ENCODE measurements at places on chromosomes 16 and 17.

DNA sequence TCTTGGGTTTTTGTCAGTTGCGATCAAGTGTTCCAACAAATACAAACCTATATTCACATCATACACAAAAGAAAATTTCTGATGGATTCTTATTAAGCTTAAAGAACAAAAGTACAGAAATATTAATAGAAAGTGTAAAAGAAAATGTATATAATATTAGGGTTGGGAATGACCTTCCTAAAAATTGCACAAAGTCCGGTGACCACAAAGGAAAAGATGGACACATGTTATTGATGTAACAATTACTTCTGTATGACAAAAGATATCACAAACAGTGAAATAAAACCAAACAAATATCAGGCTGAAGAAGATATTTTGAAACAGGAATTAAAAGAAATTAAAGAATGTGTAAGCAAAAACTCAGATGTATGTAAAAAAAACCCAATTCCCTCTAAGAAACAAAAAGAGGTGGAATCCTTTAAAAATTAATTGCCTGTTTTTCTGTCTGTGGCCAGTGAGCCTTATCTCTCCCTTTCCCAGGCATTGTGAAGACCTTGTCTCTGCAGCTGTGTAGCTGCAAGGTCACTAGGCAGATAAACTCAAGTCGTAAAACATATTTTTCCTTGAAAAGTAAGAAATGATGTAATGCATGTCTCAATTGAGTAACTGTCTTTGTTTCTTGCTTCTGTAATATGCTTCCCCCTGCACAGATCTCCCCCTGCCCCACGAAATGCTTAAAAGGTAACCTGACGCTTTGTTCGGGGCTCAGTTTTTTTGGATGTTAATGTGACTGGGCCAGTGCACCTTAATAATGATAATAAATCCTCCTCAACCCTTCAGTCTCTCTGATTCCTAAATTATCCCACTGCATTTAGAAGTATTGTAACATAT, 2.8 kb downstream of the ST6GALNAC1 start:
- no peak for DNase-seq

GRCh38 chr17:3635474-3636153, 436 bp downstream of the SHPK start:
- peak; percentile 13 for DNase-seq

GRCh38 chr16:19463468-19464315, 46.0 kb downstream of the TMC5 start:
- no peak for DNase-seq

DNA sequence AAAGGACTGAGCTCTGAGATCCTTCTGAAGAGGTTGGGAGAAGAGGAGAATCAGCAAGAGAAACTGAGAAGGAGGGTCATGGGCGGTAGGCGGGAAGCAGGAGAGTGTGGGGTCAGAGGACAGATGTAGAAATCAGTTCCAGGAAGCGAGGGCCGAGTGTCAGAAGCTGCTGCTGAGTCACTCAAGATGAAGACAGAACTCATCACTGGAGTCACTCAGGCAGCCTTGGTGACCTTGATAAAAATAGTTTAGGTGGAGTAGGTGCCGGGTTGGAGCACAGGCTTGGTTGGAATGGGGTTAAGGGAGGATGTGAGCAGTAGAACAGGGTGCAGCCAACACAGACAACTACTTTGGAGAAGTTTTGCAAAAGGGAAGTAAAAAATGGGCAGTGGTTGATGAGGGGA, 6.1 kb upstream of the ITGAM start:
- DNase-seq, result peak; percentile 52

DNA sequence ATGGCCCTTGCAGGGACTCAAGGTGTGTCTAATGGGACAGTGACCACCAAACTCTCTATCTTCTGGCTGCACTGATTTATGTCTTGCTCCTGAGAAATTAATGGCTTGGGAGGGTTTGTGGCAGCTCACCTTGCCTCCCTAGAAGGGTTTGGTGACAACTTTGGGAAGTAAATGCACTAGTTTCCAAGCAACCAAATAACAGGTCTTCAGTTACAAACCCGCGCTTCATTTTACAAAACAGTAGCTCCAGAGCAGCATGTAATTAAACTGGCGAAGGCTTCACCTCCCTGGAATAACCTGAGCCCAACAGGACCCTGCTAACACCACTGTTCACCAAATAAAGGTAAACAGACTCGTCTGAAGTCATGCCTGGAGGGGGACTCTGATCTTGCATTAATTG, 318.3 kb downstream of the SLC39A11 start:
- DNase-seq, result no peak

DNA sequence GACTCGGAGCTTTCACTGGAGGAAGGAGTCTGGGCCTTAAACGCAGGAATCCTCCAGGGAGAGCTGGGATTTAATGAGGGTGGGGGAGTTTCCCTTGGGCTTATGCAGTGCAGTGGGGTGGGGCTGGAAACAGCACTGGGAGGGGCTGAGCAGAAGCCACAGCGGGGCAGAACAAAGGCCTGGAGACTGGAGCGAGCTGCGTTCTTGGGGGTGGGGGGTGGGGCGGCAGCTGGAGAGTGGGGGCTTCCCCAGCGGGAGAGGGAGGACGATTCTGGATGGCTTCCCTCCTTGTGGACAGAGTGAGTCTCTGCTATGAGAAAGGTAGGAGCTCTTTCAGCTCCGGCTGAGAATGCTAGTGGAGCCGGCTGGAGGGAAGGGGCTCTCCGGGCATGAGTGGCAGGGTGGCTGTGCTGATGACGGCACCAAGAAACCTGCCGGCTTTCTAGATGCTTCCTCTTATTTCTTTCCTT, 406.0 kb downstream of the SEC14L1 start:
- DNase-seq, result no peak

GRCh38 chr17:45824475-45824874, 20.2 kb upstream of the SPPL2C start:
- DNase-seq, result no peak

DNA sequence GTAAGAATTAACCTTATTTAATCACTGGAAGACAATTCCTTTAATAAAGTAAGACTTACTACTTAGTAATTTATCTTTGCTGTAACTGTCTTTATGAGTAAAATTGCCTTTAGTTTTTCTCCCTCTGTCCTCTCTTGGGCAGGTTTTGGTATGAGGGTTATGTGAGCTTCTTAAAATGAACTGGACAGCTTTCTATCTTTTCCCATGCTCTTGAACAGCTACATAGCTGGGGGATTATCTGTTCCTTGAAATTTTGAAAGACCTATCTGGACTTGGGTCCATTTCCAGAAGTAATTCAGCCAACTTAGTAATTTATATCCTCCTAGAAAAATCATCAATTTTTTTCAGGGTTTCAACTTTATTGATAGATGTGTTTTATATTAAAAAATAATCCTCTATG, 3.6 kb upstream of the MYH1 start:
- DNase-seq, result no peak

DNA sequence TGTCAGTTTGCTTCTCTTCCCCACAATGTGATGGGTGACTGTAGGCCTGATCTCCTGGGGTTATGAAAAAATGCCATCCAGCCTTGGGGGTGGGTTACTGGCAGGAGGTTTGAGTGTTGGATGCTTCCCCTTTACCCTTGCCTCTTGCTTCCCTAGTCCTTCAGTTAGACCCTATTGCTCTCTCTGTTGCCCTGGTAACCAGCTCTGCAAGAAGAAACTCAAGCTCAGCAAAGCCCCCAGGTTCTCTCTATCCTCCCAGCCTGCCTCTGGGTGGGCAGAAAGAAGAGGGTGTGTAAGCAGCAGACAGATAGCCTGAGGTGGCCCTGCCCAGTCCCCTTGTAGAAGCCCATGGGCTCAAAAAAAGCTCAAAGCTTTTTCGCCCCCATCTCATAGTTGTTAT, 2.8 kb upstream of the RAPGEFL1 start:
- no peak for DNase-seq

DNA sequence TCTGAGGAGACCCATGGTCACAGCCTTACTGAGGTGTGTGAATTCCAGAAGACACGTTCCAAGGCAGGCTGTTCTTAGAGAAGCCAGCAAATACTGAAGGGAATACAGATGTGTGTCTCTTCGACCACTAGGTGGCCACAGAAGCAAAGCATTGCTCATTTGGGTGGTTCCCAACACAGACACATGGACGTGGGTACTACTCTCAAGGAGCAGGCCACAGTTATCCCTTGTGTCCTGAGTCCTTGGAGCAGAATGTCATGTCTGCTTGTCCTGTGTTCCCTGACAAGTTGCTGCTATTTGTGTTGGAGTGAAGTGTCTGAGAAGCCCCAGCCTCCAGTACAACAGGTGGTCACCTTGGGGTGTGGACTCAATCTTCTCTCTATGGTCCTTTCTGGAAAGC, 30.3 kb downstream of the HMOX2 start:
- DNase-seq, result peak; percentile 65

GRCh38 chr17:49858796-49859195, 10.9 kb upstream of the TAC4 start:
- DNase-seq, result no peak

GRCh38 chr16:68300734-68301459, 9.8 kb downstream of the SLC7A6OS start:
- no peak for DNase-seq

DNA sequence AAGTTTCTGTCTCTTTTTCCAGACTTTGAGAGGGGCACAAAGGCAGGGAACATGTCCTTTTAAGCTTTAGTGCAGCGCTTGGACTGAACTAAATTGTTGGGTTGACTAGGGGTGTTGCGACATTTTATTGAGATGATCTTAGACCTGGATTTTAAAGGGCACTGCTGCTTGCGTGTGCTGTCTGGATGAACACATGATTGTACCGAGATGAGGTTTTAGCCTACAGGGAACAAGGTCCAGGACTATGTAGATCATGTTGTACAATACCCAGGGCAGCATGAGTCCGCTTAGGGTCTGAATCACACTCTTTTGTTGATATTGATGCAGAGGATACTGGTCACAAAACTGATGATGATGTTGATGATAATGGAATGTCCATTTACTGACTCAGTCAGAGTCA, 5.2 kb upstream of the RGS9 start:
- DNase-seq, result no peak

Measured in stimulated activated CD4-positive, alpha-beta T cell treated with anti-CD3 and anti-CD28 coated beads, Interleukin-15, amount 100 ng/mL, for 24 hours (primary cell).